Type B pancreatic cell (in vitro differentiated cells): ENCODE measurements at places on chromosomes 2 and 18.

GRCh38 chr2:150686391-150686790, 198.9 kb upstream of the RND3 start:
- no peak for DNase-seq

- DNase-seq, result no peak
Observed at GRCh38 chr2:42096869-42097591, 49.2 kb downstream of the PKDCC start.

DNA sequence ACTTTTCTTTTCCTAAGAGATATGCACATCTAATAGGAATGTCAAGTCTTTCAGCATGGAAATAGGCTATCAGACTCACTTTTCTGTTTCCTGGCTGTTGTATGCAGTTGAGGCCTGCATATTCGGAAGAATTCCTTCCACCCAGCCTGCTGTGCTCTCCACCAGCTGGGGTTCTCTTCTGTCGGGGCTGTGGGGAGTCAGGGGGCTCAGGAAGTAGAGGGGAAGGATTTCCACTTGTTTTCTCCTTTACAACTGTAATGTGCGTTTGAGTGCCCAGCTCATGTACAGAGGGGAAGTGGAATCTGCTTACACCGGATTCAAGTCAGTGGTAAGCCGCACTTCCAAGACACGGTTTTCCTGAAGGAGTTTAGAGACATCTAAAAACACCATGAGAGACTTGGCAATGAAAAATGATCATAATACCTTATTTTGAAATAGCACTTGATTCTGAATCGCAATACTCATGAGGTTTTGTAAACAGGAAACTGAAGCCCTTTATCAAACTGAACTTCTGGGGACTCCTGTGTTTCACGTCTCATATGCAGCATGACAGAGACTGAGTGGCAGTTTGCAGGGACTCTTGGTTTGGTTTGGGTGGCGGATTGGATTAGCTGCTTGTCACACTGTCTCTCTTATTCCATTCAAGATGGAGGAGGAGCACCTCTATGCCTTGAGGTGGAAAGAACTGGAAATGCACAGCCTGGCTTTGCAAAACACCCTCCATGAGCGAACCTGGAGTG, 90.4 kb downstream of the MTCL1 start:
- DNase-seq, result no peak

DNA sequence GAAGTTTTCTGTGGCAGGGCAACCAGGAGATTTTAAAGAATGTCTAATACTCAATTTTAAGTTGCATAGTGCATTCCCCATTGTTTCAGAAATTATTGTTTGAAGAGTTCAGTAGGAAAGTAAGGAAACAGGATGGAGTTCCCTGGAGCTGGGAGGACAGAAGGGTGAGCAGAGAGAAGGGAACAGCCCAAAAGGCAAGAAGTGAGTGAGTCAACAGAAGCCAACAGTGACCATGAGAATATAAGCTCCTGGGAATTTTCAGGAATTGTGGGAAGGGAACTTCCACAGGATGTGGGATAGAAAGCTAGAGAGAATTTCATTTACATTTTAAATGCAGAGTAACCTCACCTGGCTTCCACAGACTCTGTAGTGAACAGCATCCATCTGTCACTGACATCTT, 268.1 kb upstream of the ATP5MC3 start:
- no peak for DNase-seq

- no peak for DNase-seq
Observed at GRCh38 chr2:17771956-17772355, 18.0 kb downstream of the GEN1 start.

DNA sequence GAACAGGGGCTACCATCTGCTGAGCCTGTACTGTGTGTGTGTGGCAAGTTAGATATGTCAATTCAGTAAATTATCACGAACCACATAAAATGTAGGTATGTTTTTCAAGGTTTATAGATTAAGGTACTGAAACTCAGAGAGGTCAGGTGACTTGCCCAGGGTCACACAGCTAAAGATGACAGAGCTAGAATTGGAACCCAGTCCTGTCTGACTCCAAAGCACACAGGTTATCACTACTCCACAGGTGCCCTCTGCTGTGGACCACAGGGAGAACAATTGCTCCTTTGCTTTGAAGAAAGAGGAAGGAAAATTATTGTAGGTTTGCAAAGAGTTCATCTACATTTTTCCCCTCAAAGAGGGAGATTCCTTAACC, 229.7 kb upstream of the AGAP1 start:
- no peak for DNase-seq
